ENCODE measurements at places on chromosomes 3 and 15.
A peak's percentile ranks its signal among the peaks of the same experiment; 100 is the strongest.

- DNase-seq: no peak
Measured at GRCh38 chr15:34714476-34715121, 40.2 kb downstream of the GJD2 start.

- DNase-seq: no peak
Measured at GRCh38 chr3:107432646-107433045, 55.4 kb downstream of the CCDC54 start.

GRCh38 chr3:141115789-141116541 lies 64.8 kb downstream of the SPSB4 start:
- no peak for DNase-seq

DNA sequence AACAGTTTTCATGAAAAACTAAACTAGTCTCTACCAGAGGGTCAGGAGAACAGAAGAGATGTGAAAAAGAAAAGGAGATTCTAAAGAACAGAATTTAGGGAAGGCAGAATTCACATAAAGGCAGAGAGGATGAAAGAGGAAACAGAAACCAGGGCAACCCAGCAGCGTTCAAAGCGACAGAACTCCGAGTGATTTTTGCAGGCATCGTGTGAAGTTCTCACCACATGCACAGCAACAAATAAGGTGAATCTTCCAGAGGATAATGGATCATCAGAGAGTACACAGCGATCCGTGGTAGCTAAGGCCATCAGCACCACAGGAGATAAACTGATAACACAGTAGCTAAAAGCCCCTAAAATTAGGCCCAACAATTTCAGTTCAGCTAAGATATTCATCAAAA lies 250.8 kb upstream of the THBS1 start:
- no peak for DNase-seq

- DNase-seq: no peak
Measured at GRCh38 chr3:182717216-182717615, 76.1 kb upstream of the ATP11B start.

- DNase-seq: no peak
Measured at GRCh38 chr3:80357761-80358160, 590.0 kb upstream of the ROBO1 start.

DNA sequence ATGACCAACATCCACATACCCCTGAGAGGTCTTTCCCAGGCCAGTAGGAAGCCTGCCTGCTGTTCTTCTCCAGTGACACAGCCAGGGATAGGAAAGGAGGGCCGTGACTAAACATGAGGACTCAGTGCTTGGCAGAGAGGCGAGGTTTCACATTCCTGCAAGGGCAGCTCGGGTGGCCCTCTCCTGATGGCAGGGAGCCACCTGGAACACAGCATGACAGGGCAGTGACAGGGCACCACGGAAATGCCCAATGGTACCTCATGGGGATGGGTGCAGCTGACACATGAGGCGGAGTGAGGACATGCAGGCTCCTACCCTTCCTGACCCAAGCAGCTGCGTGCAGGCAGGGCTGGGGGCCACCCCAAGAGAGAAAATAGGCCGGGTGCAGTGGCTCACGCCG lies 7.4 kb upstream of the TGM5 start:
- DNase-seq: no peak

DNA sequence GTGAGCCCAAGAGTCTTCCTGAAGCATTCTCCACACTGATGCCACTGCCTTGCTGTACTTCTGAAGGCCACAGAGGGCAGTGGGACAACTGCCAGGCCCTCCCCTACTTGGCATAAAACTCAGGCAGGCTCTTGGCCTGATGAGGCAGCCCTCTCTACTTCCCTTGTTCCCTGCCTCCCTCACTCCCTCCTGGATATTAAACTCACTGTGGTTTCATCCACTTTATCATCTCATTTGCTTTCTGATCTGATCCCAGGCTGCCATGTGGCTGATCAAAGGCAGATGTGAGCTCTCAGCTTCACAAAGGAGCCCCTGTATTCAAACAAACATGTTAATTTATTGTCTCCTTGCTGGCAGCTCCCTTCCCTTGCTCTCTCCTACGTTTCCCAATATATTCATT lies 533.5 kb downstream of the IGSF11 start:
- DNase-seq: no peak

DNA sequence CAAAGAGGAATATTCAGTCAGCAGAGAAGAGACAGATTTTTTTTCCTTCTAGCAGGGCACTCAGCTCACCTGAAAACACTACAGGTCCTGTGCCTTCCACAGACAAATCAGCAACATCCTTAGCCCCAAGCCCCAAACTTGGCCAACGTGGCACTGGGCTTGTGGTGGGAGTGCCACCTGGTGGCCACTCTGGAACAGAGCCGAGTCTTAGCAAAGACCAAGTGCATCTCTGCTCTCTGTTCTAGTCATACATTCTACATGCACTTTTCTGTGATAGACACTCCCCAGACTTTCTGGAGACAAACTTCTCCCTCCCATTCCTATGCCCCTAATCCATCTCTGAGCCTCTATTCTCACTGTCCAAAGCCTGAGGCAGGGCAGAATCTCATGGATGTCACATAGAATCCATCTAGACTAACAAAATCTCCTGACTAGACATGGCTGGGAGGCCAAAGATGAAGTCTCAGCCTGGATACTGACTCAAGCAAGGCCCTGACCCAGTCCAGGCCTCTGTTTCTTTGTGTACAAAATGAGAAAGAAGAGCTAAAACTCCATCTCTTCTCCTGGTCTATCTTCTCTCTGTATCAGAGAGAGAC lies 5.1 kb upstream of the SEMA7A start:
- DNase-seq: peak; percentile 76

DNA sequence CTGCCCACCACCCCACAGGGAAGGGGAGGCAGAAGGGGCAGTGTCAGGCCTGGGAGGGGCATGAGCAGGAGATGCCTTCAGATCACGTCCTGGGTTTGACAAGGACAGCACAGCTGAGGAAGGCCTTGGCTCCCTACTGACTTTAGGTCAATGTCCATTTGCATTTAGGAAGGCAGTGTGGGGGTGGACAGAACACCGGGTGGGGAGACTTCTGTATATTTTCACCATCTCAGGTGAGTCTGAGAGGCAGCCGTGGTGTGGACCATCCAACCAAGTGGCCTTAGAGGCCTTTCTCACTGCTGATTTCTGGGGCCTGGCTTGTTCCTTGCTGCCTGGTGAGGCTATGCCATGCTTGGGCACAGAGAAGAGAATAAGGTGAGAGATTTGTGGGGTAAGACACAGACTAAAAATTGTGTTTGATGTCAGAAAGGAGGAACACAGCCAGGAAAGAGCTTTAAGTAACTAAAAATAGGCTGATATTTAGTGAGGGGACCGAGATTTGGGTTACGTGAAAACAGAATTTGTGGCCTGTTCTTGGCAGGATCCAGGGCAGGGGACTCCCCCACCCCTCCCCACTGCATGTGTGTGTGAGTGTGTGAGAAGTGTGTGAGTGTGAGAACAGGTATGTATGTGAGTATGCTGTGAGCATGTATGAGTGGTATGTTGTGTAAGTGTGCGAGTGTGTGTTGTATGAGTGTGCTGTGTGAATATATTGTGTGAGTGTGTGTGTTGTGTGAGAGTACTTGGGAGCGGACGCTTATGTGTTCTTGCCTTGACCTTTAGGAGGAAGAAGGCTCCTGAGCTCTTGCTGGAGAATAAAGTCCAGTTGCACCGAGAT lies 11.8 kb upstream of the PLA2G4E start:
- DNase-seq: no peak

DNA sequence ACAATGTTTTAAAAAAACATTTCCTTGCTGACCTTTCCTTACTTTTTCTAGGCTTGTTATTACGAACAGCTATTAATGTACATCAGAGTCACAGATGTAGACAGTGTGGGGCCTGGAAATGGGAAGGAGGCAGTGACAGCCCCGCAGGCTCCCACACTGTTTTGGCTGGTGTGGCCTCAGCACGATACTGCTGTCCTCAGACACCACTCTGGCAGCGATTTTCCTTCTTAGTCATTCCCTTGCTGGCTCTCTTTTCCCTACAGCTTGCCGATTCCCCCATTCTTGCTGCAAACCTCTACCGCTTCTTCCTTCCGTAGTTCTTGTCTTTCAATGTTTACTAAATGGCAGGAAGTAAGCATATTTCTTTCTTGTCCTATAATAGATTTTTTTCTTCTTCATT lies 113.1 kb downstream of the ABI3BP start:
- no peak for DNase-seq

- DNase-seq: no peak
Measured at GRCh38 chr15:76492538-76492937, 156.0 kb downstream of the ISL2 start.

- no peak for DNase-seq
Measured at GRCh38 chr15:73600413-73601335, 32.5 kb downstream of the NPTN start.

DNA sequence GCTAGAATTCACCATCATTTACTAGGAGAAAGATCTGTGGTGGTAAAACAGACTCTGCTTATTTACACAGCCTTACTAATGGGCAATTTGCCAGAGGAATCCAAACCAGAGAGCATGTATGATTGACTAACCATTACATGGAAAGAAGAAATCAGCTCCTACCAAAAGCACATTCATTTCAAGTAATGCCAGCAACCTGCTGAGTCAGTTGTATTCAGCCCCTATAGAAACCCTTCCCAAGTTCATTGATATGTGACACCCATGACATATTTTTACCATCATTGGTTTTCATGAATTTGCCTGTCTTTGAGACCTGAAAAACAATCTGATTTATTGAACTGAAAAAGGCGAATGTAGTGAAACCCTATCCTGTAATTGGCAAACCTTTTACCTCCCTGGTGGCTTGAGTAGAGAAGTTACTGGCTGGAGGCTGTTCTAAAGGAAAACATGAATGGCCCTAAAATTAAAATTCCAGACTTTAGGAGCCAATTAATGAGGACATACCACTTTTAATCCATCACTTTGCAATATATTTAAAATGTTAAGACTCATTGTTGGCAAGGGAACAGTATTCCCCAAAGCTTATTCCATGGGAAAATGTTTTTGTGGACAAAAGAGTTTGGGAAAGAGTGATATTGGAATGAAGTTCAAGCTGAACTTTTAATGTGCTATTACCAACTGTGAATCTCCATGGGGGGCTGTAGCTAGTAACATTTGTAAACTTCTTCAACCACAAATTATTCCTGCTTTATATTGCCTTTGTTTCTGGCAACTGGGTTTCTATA lies 542.9 kb downstream of the FHIT start:
- no peak for DNase-seq

GRCh38 chr3:113685956-113686721 lies 10.3 kb downstream of the USF3 start:
- DNase-seq: no peak

DNA sequence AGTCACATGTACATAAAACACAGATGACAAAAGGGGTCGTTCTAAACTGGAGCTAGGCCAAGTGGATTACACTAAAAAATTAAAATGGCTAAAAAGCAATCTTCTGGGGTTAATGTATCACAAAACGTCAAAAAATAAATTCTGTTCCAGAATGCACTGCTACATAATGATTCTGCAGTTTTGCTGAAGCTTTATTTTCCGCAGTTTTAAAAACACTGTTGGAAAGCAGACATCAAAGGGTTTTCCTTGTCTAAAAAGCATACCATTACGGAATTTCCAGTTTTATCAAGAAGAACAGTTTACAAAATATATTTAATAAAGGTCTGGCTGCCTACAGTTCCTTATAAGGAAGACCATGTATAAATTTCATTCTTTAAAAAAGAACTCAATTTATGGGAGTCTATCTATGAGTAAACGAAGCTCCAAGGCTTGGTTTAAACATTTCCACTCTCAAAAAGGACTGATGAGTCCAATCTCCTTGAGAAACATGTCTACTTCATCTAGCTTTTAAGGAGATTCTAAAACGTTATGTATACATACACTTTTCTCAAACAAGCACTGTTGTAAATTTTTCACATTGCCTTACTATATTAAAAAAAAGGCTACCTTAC lies 1.3 kb downstream of the DMXL2 start:
- DNase-seq: no peak

DNA sequence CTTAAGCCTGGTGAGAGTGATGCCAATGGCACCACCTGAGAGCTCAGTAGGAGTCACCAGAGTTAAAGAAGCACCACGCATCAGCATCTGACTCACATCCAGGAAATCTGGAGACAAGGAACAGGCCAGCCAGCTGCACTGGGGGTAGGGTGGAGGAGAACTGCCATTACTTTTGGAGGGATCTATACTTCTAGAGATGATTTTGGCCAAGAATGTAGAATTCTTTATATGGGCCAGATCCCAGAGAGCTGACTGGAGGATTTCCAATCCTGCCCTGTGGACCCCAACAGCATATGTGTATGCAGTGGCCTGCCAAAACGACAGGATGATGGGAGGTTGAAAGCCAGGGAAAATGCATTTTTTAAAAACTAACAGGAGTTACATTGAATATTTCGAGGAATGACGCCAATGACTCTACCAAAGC lies 29.8 kb downstream of the CCR3 start:
- DNase-seq: no peak

- no peak for DNase-seq
Measured at GRCh38 chr3:123656274-123656673, 71.4 kb upstream of the HACD2 start.

- no peak for DNase-seq
Measured at GRCh38 chr15:44593042-44593736, 56.2 kb downstream of the EIF3J start.

DNA sequence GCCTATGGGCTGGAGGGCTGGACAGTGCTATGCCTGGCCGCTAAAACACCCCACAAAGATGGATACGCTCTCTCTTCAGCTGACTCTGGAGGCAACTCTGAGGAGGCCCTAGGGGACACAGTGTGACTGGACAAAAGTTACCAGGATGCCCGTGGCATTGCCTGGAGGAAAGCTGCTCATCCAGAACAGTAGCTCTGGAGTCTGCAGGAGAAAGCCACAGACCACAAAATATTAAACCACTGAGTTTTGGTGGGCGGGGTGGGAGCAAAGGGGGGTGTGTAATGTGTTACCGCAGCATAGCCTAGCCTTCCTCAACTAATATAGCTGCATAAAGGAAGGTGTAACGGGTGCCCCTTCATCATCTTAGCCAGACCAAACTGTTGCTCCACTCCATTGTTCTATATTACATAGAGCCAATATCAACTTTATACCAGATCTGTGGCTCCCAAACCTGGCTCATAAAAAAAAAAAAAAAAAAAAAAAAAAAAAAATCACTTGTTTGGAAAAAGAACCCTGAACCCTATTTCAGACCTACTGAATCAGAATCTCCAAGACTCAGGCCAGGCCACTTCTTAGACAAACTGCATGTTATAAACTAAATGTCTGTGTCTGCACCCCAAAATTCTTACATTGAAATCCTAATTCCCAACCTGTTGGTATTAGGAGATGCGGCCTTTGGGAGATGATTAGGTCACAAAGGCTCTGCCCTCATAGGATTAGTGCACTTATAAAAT lies 132.6 kb downstream of the TNIK start:
- DNase-seq: no peak

All from stimulated activated CD4-positive, alpha-beta T cell treated with anti-CD3 and anti-CD28 coated beads, Interleukin-2, amount 100 ng/mL, for 4 hours (primary cell).